Skeletal muscle tissue (tissue), 5 donors: ENCODE measurements at places on chromosomes 6 and 20. TPM values are rescaled to one million over a fixed set of nuclear protein-coding genes. Genes with fewer than 3 reads are reported as not detected.

TGM3 gene
- under 0.01 TPM for total RNA-seq

FGD2 gene
- total RNA-seq: 7.3 TPM

BLOC1S5 gene
- 14.1 TPM for total RNA-seq

SERPINB6 gene
- 52.7 TPM for total RNA-seq

WFDC12 gene
- not detected for total RNA-seq

IMPG1 gene
- 0.52 TPM for total RNA-seq

TMEM244 gene
- not detected for total RNA-seq

TFAP2A gene
- total RNA-seq: not detected

TRIM31 gene
- not detected for total RNA-seq

COX7A2 gene
- total RNA-seq: 280 TPM

SCGN gene
- total RNA-seq: 1.0 TPM

TINAG gene
- total RNA-seq: 0.52 TPM

FKBP1C gene
- total RNA-seq: not detected

RAB5IF gene
- 47.5 TPM for total RNA-seq

TBC1D32 gene
- 14.6 TPM for total RNA-seq

NECAB3 gene
- total RNA-seq: 32.4 TPM

PSORS1C2 gene
- not detected for total RNA-seq

TENT5A gene
- 28.2 TPM for total RNA-seq

ANGPT4 gene
- total RNA-seq: under 0.01 TPM

LTB gene
- 2.1 TPM for total RNA-seq

ANKRD66 gene
- total RNA-seq: not detected

LPIN3 gene
- 0.52 TPM for total RNA-seq

EIF6 gene
- 74.1 TPM for total RNA-seq

PRDM13 gene
- total RNA-seq: not detected

NKX2-2 gene
- not detected for total RNA-seq

SYNDIG1 gene
- 2.6 TPM for total RNA-seq

ZNF337 gene
- 16.2 TPM for total RNA-seq

SALL4 gene
- total RNA-seq: 0.52 TPM

GHRH gene
- total RNA-seq: not detected

SNAI1 gene
- 0.52 TPM for total RNA-seq

TRIM10 gene
- total RNA-seq: 2.1 TPM

FRMD1 gene
- not detected for total RNA-seq

KCTD20 gene
- total RNA-seq: 64.2 TPM

TMEM200A gene
- 21.4 TPM for total RNA-seq

CNBD2 gene
- total RNA-seq: 5.2 TPM

SMOC2 gene
- 26.6 TPM for total RNA-seq

ZBTB12 gene
- 6.3 TPM for total RNA-seq

MYH7B gene
- 19.3 TPM for total RNA-seq

NFATC2 gene
- 3.1 TPM for total RNA-seq

EPPIN gene
- total RNA-seq: not detected
